ENCODE measurements at places on chromosomes 3 and 15.
A peak's percentile ranks its signal among the peaks of the same experiment; 100 is the strongest.

- DNase-seq: peak; percentile 63
These were observed 91.6 kb downstream of the RASA2 start for GRCh38 chr3:141578202-141578973.

DNA sequence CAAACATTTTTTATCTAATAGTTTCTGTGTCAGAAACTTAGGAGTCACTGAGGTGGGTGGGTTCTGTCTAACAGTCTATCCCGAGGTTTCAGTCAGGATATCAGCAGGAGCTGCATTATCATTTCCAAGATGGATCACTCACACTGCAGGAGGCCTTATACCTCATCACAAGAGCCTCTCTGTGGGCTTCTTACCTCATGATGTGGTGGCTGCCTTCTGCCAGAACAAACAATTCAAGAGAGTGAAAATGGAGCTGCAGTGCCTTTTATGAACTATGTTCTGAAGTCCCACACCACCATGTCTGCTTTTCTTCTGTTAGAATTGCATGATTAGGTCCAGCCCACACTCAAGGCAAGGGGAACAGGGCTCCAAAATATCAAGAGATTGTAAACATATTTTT, 27.9 kb downstream of the RFX7 start:
- DNase-seq: peak; percentile 19

DNA sequence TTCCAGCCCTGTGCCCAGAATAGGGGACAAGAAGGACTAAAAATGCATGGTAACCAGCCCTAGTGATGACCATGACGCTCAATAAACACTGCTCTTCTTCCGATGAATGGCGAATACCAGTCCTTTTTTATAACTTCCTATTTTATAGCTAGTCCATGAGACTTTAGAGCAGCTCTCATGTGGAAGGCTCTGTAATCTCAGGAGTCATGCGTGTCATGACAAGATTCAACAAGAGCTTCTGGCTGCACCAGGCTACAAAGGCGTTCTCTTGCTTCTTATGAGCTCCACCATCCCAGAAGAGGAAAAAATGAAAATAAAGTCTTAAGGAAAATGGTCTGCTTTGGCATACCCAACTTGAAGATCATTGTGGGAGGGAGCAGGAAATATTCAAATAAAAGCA, 141.0 kb downstream of the TMCO5A start:
- DNase-seq: no peak

DNA sequence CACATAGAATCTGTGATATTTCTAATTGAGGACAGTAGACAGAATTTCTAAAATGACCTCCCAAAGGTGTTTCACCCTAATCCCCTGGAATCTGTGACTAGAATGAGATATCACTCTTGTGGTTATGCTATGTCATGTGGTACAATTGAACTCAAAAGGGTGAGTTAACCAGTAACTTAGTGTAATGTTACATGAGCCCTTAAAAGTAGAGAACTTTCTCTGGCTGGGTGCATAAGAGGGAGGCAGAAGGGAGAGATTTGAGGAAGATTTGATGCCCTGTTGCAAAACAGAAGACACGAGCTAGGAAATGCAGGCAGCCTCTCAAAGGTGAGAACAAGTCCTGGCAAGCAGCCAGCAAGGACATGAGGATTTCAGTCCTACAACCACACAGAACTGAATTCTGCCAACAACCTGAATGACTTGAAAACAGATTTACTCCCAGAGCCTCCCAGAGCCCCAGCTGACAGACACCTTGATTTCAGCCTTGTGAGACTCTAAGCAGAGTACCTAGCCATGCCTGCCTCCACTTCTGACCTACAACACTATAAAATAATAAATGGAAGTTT, 160.3 kb downstream of the MTHFS start:
- no peak for DNase-seq

DNA sequence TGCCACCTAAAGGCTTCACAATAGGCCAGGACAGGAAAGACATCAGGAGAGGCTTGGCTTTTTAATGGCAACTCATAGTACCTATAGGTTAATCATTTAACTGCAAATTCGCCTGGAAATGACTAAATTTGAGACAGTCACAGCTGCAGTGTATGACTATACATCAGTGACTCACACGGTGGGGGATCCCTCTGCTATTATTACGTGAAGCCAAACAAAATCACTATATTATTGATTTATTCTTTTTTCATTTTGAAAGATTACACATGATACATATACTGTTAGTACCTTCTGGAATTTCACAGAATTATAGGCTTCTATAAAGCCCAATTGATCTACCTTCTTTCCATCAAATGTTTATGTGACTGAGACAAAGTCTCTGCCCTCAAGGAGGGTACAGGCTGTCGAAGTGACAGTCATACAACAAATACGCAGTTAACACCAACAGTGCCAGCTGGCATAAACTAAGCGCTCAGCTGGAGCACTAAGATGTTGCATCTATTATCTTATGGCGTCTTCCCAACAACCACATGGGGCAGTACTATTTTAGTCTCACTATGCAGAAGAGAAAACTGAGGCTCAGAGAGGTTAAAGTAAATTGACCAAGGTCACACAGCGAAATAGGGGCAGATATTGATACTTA, 82.0 kb upstream of the LMOD3 start:
- DNase-seq: no peak

GRCh38 chr15:61936528-61937195, 123.6 kb downstream of the VPS13C start:
- DNase-seq: no peak

Data from fibroblast of villous mesenchyme (primary cell).